ENCODE measurements at places on chromosomes 6 and 20. TPM values are rescaled to one million over a fixed set of nuclear protein-coding genes. Genes with fewer than 3 reads are reported as not detected.

The PROKR2 gene
- not detected for total RNA-seq

The COL21A1 gene
- total RNA-seq = not detected

DNA sequence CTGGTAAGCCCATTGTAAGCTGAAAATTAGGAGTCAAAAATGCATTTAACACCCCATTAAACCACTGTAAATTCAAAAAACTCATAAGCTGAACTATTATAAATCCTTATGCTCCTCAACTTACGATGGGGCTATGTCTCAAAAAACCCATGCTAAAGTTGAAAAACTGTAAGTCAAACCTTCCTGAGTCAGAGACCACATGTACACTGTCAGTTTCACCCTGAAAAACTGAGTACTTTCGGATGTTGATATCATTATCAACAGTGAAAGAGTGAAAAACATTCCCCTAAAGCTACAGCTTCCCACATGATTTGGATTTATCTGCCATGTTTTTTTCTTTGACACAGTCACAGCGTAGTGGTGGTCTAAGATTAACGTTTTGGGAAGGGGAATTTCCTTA lies 14.2 kb downstream of the RAB23 start:
- DNase-seq = no peak

DNA sequence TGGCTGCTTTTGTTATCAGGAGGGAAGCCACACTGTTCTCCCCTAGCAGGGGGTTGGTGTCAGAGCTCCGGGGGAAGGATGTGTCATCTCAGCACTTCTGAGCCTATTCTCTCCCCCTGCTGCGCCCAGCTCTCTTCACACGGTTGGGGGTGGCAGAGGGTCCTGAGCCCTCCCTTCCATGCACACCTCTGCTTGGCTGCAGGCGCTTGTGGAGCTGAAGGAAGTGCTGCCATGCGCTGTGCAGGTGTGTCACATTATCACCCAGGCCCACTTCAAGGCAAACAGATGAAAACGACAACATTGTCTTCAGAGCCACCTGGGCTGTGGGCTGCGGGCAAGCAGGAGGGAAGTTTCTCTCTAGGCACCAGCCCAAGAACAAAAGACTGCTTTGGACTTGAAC lies 263.4 kb downstream of the BMP7 start:
- DNase-seq = no peak

The FAM209B gene
- total RNA-seq = not detected

DNA sequence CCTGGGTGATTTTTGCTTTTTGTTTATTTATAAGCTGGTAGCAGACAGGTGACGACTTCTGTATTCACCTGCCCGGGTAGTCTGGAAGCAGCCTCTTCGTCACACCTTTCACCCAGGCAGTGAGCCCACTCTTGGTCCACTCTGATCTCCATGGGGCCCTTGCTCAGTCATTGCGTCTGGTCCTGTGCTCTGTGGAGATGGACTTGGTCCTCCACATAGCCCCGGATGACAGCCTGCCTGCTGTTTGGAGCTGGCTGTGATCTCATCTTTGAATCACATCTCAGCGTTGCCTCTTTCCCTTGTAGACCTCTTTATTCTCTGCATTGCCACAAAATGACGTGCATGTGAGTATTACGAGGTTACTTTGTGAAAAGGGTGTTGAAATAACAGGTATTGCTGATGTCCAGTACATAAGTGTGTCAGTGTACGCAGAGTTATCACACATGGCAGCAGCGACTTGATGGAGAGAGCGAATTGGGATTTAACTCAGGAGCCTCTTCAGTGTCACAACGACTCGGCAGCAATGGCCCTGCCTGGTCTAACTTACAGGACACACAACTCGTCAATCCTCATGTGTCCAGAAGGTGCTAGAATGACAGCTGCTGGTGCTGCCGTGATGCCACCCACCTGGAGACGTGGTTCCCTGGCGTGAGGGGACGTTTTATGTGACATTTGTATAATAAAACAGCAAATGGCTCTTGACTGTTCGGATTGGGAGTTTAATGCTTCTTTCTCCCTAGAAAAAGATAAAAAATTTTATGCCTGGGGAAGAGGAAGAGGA lies 24.2 kb upstream of the FRMD1 start:
- no peak for DNase-seq

- DNase-seq = no peak
Observed at GRCh38 chr6:18055714-18056382, 66.6 kb downstream of the NHLRC1 start.

The ZNF831 gene
- not detected for total RNA-seq

The NFATC2 gene
- total RNA-seq = 22.5 TPM

- no peak for DNase-seq
Observed at GRCh38 chr6:99530627-99531026, 15.4 kb upstream of the USP45 start.

DNA sequence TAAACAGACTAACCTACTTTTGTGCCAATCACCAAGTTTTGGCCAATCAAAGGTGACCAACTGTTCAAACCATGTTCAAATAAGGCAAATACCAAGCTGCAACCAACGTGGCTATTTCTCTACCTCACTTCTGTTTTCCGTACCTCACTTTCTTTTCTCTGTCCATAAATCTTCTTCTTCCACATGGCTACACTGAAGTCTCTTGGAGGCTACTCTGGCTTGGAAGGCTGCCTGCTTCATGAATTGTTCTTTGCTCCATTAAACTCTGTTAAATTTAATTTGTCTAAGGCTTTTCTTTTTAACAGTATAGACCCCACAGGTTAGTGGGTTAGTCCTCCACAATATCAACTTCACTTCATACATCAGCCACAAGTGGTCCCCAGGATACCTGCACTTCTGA lies 58.8 kb downstream of the MKKS start:
- DNase-seq = no peak

GRCh38 chr6:12593771-12594529 lies 122.6 kb upstream of the PHACTR1 start:
- no peak for DNase-seq

- DNase-seq = no peak
Observed at GRCh38 chr6:34084591-34085290, 61.1 kb downstream of the GRM4 start.

GRCh38 chr20:62643521-62644043 lies 1.3 kb downstream of the SLCO4A1 start:
- no peak for DNase-seq

GRCh38 chr20:431012-431904 lies 23.2 kb downstream of the RBCK1 start:
- peak; percentile 68 for DNase-seq

DNA sequence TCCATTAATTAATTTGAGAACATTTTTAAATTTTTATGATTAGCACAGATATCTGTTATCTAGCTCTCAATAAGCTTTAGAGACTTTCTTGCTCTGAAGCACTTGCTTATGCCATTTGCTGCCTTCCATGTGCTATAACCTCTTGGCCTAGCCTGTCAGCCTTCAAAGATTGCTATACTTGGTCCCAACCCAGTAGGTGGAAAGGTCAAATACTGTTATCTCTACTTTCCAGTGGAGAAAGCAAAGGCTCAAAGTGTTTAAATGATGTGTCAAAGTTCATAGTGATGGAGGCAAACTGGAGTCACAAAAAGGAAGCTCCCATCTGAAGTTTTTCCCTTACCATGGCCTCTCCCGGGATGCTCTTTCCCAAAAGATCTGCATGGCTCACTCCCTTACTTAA lies 125.1 kb downstream of the PKHD1 start:
- DNase-seq = no peak

- no peak for DNase-seq
Observed at GRCh38 chr20:10490706-10491105, 55.6 kb downstream of the SLX4IP start.

GRCh38 chr20:2687514-2687913 lies 5.1 kb upstream of the EBF4 start:
- DNase-seq = no peak

The LST1 gene
- total RNA-seq = 5.1 TPM

- no peak for DNase-seq
Observed at GRCh38 chr6:128357392-128358130, 162.8 kb downstream of the PTPRK start.

- DNase-seq = peak; percentile 96
Observed at GRCh38 chr6:41934278-41935192, 7.1 kb downstream of the CCND3 start.

- no peak for DNase-seq
Observed at GRCh38 chr6:39225543-39225942, 3.7 kb downstream of the KCNK5 start.

DNA sequence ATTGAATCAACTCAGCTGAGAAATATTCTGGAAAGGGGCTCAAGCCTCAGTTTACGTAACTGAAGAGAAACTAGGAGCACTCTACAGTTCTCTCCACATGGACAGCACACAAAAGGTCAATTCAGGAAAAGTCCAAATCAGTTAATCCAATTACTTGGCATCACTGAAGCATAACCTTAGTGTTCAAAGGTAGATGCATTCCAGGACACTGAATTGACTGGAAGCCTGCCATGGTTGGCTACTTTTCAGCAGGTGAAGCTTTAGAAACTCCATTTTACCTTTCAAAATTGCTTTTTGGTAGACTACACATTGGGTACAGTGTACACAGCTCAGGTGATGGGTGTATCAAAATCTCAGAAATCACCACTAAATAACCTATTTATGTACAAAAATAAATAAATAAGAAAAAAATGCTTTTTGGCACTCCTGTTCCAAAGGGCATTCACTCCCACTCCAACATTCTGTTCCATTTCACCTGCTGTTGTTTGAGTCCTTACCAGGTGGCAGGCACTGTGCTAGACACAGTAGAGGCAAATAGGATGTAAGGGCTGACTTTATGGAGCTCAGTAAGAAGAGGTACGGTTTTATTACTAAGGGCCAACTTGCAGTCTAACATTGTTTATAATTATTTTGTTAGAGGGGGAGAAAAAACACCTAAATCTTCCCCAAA lies 153.4 kb downstream of the FAXC start:
- DNase-seq = no peak

- DNase-seq = no peak
Observed at GRCh38 chr20:56985066-56985685, 281.3 kb downstream of the BMP7 start.

GRCh38 chr6:30171677-30172471 lies 8.5 kb downstream of the TRIM15 start:
- no peak for DNase-seq

The SIRPG gene
- total RNA-seq = not detected

The LY86 gene
- total RNA-seq = 187 TPM
